ENCODE measurements at places on chromosomes 7 and 10.

DNA sequence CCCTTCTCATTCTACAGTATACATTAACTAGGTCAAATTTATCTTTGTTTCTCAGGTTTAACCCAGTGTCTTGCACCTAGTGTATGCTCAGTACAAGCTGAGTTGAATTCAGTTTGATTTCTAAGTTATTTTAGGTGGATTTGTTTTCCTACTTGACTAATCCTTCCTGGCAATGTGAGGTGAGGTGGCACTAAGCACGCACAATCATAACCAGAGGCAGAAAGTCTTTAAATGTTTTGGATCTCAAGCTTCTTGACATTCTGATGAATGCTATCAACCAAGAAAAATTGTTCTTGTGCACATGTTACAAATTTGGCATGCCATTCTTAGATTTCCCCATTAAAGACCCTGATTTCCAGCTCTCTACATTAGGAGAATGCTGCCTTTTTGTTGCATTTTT, 3.2 kb downstream of the BZW2 start:
- DNase-seq, result peak; percentile 33

GRCh38 chr10:94571528-94571927, 25.9 kb downstream of the HELLS start:
- DNase-seq, result peak; percentile 71

DNA sequence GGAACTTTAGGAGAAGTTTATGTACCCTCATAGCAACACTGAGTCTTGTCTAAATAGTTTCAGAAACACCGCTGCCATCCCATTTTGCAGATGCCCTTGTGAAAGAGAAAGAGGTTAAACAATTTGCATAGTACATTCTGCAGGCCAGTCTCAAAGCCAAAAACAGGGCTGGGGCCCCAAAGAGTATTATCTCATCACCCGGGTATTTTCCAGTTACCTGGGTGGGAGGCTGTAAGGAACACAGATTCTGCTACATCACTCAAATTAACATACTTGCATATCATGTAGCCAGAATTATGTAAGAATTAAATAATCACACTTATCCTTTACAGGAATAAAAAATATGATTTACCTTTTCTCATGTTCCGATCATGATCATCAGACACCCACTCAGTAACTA, 3.1 kb upstream of the FAM171A1 start:
- DNase-seq, result no peak

GRCh38 chr7:147432079-147432478, 1158.5 kb upstream of the C7orf33 start:
- peak; percentile 7 for DNase-seq

GRCh38 chr7:17408904-17409290, 110.4 kb downstream of the AHR start:
- peak; percentile 58 for DNase-seq

DNA sequence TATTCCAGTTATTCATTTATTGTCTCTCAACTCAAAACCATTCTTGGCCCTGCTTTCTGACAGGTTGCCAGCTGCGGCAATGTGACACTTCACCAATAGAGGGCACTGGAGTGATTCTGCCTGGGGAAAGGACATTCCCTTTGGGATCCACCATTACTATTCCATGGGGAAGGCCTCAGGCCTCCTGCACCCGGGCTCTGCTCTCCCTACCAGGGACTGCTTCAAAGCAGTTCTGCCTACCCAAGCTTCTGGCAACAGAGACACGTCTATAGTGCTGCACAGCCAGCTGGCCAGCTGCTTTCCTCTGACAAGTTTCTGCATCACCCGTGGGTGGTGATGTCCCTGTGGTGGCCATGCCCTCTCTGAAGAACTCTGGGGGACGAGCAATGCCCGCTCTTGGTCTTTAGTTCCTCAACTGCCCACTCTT, 163.8 kb downstream of the ELMO1 start:
- DNase-seq, result no peak

DNA sequence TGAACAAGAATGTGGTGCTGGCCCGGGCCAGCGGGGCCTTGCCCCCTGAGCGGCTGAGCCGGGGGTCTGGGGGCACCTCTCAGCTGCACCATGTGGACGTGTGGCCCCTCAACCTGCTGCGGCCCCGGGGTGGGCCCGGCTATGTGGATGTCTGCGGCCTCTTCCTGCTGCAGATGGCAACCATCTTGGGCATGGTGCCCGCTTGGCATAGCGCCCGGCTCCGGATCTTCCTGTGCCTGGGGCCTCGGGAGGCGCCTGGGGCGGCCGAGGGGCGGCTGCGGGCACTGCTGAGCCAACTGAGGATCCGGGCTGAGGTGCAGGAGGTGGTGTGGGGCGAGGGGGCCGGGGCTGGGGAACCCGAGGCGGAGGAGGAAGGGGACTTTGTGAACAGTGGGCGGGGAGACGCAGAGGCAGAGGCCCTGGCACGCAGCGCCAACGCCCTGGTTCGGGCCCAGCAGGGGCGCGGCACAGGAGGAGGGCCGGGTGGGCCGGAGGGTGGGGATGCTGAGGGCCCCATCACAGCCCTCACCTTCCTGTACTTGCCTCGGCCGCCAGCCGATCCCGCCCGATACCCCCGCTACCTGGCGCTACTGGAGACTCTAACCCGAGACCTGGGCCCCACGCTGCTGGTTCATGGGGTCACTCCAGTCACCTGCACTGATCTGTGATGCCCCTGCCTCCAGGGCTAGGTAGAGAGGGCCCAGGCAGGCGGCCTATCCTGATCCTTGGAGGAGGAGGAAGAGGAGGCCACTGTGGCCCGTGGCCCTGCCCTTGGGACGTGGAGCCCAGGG, 1.1 kb upstream of the TRIP6 start:
- DNase-seq, result peak; percentile 68

- peak; percentile 43 for DNase-seq
Observed at GRCh38 chr7:40780460-40780859, 645.7 kb downstream of the SUGCT start.

DNA sequence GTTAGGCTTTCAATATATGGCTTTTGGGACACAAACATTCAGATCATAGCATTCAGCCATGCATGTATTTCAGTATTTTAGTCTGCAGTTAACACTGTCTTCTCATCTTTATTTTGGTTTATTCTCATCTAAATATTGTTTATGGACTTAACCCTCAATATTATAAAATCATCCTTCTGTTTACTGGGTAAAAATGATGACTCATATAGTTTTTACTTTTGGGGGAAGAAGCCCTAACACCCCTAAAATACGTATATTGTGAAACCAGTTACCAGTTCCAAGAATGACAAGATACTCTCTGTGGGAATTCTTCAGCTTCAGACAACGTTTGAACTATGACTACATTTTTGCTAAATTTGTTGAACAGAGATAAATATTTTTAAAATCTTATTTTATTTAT, 505.4 kb downstream of the LRMDA start:
- DNase-seq, result no peak

- no peak for DNase-seq
Observed at GRCh38 chr10:104029521-104029860, 56.2 kb downstream of the COL17A1 start.

Data from EH (cell line).